ENCODE measurements at places on chromosomes 12 and 14.

DNA sequence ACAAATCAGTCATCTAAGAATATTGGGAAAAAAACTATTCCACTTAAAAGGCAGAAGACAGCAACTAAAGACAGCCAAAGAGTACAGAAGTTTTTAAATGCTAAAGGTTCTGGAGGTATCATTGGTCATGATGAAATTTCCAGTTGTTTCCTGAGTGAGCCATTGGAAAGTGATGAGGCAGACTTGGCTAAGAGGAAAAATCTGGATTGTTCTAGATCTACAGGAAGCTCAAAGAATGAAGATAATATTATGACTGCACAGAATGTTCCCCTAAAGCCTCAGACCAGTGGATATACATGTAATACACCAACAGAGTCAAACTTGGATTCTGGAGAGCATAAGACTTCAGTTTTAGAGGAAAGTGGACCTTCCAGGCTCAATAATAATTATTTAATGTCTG lies 22.8 kb downstream of the GALNT4 start:
- no peak for DNase-seq

DNA sequence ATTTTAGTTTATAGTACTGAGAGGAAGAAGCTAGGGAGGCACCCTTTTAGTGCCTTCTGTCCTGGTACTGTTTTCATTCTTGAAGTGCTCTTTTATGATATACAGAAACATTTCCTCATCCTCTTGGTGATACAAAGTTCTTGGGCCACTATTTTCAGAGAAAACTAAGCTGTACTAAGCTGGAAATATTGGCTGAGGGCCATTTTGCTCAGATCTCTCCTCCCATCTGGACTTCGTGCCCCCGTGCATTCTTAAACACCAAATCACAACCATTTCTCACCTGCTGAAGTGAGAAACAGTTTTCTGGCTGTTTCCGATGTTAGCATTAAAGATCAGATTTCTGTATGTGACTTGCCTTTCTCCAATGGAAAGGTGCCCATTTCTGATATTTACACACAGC lies 158.9 kb downstream of the FBXL14 start:
- DNase-seq: no peak

- no peak for DNase-seq
These were observed 33.9 kb downstream of the SLC35F4 start for GRCh38 chr14:57831981-57832380.

- no peak for DNase-seq
These were observed at the start of gene ACACB for GRCh38 chr12:109115758-109116610. Gene ACACB (plus strand): TSS chr12:109116587. CDS start chr12:109139406, 22,819 bp downstream.

GRCh38 chr12:62205346-62205745 lies 54.9 kb upstream of the USP15 start:
- DNase-seq: no peak

DNA sequence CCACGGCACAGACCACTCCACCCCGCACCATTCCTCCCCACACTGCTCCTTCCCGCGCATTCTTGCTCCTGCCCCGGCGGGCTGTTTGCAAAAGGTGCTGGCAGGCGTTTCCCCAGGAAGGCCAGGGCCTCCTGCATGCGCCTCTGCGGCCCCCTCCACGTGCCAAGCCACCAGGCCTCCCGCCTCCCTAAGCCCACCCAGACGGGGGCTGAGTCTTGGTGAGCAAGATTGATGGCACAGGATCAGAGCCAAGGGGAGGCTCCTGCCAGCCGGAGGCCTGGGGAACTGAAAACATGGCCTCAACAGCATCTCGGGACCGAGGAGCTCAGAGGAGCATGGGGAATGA lies 328.3 kb upstream of the DIO3 start:
- no peak for DNase-seq

DNA sequence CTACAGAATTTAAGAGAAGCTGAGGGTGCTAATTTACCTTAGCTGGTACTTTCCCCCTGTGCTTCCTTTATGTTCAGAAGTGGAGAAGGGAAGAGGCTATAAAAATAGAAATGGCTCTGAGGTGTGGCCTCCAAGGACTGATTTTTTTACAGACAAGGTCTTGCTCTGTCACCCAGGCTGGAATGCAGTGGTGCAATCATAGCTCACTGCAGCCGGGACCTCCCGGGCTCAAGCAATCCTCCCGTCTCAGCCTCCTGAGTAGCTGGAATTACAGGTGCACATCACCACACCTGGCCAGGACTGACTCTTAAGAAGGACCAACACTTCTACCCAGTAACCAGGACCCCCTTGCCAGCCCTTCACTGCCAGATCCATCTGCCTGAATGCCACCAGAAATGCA lies 23.9 kb upstream of the NAP1L1 start:
- DNase-seq: no peak

GRCh38 chr12:26197832-26198231 lies 2.5 kb downstream of the SSPN start:
- DNase-seq: no peak

DNA sequence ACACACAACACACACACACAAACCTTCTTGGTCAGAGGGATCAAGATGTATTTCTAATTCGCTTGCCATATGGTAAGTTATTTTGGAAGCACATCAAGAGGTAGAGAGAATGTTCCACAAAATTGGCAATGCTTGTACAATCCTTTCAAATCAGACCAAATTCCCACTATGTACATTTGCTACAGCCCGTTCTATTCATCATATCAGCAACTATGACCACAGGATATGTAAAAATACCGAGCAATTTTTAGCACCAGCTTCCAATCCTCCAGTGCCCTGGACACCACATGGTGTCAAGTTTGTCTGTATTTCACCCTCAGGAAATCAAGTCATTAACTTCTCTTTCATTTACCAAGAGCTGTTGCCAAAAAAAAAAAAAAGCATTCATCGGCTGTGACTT lies 21.2 kb downstream of the TBX5 start:
- no peak for DNase-seq

- no peak for DNase-seq
These were observed 29.1 kb downstream of the GABARAPL1 start for GRCh38 chr12:10241727-10242126.

DNA sequence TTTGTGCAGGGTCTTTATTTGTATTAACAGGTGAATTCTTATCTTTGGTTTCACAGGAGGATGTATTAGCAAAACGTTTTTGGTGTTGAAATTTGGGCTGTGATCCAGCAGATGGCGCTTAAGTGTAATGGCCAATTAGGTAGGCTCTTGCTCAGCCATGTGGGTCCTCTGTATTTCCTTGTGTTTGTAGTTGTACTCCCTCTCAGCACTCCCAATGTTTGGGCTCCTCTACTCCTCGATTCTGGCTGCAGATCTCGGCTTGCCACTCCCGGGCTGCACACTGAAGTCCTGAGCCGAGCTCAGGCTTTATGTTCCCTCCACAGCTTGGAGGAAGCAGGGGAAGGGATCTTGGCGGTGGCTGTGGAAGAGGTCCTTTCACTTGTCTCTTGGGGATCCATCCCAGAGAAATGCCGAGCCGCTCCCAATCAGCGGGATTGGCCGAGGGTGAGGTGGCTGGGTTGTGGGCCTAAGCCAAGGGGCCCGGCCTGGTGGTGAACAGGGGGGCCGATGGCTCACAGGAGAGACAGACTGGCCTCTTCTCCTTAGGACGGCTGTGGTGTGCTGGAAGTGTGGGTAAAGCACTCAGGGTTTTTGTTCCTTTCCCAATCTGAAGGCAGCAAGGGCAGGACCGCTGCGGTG lies 133.7 kb downstream of the AEBP2 start:
- DNase-seq: peak; percentile 51

- no peak for DNase-seq
These were observed 40.8 kb downstream of the TMEM132C start for GRCh38 chr12:128307791-128308190.

DNA sequence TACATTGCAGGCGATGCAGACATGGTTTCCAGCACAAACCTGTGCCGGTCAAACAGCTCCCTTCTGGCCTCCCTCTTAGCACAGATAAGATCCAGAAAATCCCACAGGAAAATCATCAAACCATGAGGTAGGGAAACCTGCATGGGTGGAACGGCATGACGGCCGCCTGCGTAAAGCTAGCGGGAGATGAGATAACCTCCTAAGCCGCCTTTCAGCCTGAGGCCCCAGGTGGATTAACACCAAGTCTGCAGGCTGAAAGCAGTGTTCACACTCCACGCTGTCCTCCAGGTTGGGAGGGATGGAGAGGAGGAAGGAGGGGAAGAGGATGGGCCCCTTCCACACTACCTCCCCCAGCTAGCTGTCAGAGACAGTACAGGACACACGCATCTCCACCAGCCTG lies 63.8 kb downstream of the TSPAN11 start:
- DNase-seq: no peak

- DNase-seq: no peak
These were observed 337.0 kb downstream of the IPO8 start for GRCh38 chr12:30358671-30359070.

GRCh38 chr14:28300356-28300755 lies 466.2 kb upstream of the FOXG1 start:
- DNase-seq: no peak

DNA sequence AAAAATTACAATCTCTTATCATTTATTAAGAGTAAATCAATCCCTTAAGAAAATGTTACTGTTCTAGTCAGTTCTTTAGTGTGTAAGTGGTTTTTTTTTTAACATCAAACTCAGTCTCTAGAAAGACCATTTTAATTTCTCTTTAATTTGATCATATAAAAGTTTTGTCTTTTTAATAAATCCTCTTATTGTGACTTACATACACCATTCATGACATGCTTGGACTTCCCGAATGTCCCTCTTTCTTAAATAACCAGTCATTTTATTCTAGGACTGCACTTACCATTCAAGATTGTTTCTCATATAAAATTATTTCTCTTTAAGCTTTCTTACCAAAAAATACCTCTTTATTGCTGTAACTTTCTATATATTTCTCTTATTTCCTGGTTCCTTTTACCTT lies 60.8 kb upstream of the EVL start:
- DNase-seq: no peak

GRCh38 chr12:76402259-76402658 lies 54.0 kb upstream of the BBS10 start:
- DNase-seq: no peak

DNA sequence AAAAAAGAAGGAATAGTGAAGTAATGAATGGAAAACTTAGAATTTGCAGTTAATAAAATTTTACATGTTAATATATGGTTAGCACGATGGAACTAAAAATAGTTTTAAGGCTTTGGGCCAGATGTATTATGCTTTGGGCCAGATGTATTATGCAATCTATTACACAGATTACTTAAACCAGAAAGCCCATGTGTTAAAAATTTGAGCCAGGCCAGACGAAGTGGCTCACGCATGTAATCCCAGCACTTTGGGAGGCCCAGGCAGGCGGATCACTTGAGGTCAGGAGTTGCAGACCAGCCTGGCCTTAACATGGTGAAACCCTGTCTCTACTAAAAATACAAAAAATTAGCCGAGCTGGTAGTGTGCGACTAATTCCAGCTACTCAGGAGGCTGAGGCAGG lies 17.2 kb downstream of the IFT81 start:
- no peak for DNase-seq

DNA sequence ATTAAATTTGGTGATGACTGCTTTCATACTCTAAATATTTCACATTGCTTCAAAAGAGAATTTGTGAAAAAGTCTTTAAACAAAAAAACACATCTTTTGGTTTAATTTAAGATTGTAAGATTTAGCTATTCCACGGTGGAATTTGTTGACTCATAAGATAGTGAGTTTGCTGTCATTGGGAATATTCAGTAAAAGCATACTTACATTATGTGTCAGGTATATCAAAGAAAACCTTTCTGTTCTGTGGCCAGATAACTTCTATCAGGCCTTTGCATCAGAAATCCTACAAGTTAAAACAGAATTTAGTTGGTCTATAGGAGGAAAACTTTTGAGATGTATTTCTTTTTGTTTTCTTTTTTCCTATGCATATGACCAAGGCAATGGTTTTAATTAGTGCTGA lies 148.8 kb upstream of the E2F7 start:
- DNase-seq: no peak

GRCh38 chr12:103956509-103957027 lies 9.1 kb upstream of the TDG start:
- DNase-seq: no peak

DNA sequence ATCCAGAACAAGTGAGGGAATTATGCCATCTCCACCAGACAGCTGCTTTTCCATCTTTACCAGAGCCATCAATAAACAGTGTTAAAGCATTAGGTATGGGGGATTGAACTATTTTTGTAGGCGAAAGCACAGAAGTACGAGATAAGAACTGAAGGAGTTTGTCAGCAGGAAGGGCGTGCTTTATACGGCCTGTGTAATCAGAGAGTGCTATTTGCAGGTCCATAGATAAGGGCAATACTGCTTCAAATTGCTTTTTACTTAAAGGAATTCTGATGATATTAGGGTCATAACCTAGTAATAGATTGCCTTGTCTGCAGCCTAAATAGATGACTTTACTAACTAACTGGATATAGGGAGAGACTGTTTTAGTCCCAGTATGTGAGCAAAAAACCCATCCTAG lies 20.3 kb upstream of the CLEC4E start:
- DNase-seq: no peak

GRCh38 chr12:116582610-116583009 lies 23.4 kb downstream of the MAP1LC3B2 start:
- no peak for DNase-seq

DNA sequence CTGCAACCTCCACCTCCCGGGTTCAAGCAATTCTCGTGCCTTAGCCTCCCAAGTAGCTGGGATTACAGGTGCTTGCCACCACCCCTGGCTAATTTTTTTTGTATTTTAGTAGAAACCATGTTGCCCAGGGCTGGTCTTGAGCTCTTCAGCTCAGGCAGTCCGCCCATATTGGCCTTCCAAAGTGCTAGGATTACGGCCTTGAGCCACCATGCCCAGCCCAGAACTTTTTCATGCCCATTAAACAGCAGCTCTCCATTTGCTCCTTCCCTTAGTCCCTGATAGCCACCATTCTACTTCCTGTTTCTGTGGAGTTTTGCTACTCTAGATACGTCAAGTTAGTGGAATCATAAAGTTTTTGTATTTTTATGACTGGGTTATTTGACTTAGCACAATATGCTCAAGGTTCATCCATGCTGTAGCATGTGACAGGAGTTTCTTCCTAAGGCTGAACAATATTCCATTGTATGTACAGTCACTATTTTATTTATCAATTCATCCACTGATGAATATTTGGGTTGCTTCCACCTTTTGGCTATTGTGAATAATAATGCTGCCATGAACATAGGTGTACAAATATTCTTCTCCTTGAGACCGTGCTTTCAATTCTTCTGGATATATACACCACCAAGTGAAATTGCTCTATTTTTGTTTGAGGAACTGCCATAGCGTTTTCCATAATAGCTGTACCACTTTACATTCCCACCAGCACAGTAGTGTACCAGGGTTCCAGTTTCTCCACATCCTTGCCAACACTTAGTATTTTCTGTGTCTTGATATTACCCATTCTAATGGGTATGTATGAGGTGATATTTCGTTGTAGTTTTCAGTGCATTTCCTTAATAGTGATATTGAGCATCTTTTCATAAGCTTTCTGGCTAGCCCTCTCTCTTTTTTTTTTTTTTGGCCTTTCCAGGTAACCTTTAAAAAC lies 15.0 kb downstream of the ATF1 start:
- no peak for DNase-seq

GRCh38 chr14:39419272-39419671 lies 13.0 kb downstream of the FBXO33 start:
- DNase-seq: no peak

- no peak for DNase-seq
These were observed 1157.7 kb downstream of the BCL11B start for GRCh38 chr14:98114122-98114895.
